Left cardiac atrium (tissue), 4 donors: ENCODE measurements at places on chromosomes 5 and 9. TPM values are rescaled to one million over a fixed set of nuclear protein-coding genes. Genes with fewer than 3 reads are reported as not detected.

FABP6 gene
- total RNA-seq, result 0.68 TPM

LCN9 gene
- not detected for total RNA-seq

PCDHGB3 gene
- total RNA-seq, result 3.9 TPM

ADAMTS13 gene
- total RNA-seq, result 2.0 TPM

NAIP gene
- total RNA-seq, result 13.7 TPM

DNA sequence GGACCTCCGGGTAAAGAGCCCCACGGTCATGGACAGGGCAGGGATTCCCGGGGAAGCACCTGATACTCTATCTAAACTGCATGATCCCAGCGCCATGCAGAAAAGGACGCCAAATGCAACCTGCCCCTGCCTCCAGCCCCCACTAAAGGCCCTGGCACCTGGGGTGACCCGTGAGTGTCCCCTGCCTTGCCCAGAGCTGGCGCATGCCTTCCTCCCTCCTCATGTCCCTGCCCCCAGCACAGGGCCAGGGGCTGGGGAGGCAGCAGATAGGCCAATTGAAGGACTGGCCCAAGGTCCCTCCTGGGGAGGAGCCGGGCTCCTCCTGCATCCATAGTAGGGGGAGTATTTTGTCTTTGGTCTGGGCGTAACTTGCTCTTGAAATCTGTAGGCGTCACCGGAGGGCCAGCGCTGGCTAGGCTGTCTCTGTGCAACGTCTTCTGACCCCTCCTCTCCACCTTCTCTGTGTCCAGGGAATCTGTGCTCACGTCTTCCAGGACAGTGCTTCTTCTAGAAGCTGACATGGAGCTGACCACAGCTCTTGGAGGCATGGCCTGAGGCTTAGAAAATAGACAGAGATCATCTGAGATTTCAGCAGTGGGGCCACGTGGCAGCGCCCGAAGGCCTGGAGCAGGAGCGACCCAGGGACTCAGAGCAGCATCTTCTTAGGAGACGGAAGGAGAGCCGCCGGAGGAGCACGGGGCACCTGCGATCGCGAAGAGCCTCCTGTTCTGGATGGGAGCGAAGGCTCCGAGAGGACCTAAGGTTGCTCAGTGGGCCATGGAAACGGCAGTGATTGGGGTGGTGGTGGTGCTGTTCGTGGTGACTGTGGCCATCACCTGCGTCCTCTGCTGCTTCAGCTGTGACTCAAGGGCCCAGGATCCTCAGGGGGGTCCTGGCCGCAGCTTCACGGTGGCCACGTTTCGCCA, 660 bp downstream of the SPAAR start:
- peak; percentile 60 for DNase-seq

- DNase-seq, result no peak
Measured at GRCh38 chr5:130678637-130679036, 486.4 kb downstream of the HINT1 start.

DNA sequence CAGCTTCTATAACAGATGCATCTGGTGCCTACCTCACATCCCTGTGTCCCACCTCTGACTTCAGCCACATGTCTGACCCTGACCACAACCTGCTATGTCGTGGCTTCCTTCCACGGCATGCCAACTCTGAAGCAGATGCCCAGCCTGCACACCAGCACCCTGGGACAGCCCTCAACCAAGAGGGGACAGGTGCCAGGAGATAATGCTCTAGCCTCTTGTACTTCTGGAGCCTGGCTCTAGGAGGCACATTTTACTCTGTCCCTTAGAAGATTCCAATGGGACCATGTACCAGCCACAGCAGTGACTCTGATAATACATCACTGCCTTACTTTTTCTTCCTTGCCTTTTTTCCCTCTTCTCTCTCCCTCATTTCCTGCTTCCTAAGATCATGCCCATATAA, 51.4 kb downstream of the EBF1 start:
- no peak for DNase-seq

DNA sequence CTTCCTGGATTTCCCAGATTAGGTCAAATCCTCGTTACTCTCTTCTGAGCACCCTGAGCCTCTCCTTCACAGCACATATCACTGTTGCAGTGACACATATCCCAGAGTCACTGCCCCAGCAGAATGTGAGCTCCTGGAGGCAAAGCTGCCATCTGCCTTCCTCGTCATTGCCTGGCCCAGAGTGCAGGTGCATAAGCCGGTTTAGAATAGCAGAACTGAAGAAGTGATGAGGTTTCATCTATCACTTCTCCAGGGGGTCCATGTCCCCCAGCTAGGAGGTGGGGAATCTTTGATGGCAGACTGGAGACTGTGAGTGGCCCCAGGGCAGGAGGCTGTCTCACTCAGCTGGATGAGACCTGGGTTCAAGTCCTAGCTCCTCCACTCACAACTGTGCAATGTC, 25.8 kb downstream of the NIPAL4 start:
- DNase-seq, result no peak

DNA sequence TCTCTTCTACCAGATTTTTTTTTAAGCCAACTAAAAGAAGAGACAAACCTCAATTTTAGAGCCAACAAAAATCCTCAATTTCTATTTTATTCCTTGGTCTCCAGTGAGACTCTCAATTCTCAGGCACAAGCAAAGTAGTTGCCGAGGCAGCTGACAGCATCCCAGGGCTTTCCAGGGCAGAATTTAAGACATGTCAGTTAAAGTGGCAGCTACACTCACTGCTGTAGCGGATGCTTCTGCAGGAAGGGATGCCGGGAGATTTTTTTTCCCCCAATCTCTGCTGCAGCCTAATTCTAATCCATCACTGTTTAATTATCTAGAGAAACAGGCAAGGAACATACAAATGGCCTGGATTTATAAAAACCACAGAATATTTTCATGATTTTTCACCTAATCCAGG, 57.0 kb downstream of the TTC39B start:
- no peak for DNase-seq

- DNase-seq, result no peak
Measured at GRCh38 chr5:169169783-169170182, 131.2 kb downstream of the SLIT3 start.

- DNase-seq, result no peak
Measured at GRCh38 chr9:93299418-93300174, 115.7 kb downstream of the WNK2 start.

- no peak for DNase-seq
Measured at GRCh38 chr5:129216001-129216400, 121.5 kb downstream of the ISOC1 start.
